Activated CD8-positive, alpha-beta memory T cell treated with anti-CD3 and anti-CD28 coated beads for 1 hour (primary cell): ENCODE measurements at places on chromosomes 5 and 9.

DNA sequence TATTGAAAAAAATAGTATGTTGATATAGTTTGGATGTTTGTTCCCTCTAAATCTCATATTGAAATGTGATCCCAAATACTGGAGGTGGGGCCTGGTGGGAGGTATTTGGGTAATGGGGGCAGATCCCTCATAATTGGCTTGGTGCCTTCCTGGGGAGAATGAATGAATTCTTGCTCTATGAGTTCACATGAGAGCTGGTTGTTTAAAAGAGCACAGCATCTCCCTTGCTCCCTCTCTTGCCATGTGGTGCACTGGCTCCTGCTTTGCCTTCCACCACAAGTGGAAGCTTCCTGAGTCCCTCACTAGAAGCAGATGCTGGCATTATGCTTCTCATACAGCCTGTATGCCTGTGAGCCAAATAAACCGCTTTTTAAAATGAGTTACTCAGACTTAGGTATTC lies 154.8 kb downstream of the ADAMTS6 start:
- DNase-seq, result no peak

- no peak for DNase-seq
Measured at GRCh38 chr5:84859056-84859455, 474.4 kb upstream of the EDIL3 start.

DNA sequence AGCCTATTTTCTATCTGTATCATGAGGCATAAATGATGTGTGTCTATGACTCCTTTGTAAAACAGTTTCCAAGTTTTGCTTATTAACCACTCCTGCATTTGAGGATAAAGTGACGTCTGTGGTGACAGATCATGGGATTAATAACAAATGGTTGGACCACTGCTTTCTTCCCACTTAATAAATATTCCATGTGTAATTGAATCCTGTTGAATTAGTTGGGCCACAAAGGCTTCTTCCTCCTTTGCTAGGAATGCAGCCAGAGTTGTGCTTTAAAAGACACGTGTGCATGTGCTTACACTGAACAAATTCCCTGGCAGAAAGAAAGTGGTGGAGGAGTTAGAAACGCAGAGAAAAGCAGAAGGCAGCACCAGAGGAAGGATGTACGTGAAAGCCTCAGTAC lies 150.2 kb downstream of the ACTBL2 start:
- no peak for DNase-seq

GRCh38 chr5:149452007-149452664 lies 73.0 kb upstream of the IL17B start:
- DNase-seq, result no peak

- DNase-seq, result no peak
Measured at GRCh38 chr5:175700991-175701390, 43.1 kb downstream of the HRH2 start.

DNA sequence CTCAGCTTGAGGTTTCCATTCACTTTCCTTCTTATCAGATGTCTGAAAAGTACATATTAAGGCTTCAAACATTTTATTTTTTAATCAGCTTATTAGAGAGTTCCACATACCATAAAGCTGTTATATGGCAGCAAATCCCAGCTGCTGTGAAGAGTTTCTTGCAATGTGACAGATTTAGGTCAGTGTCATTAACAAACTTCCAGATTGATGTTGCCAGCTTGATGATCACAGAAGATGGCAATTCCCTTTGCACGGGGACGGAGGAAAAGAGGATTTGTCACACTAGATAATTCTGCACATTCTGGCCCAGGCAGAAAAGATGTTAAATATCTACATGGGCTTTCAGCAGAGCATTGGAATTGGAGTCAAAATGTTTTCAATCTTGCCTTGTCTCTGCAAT lies 215.8 kb downstream of the BRINP1 start:
- no peak for DNase-seq

GRCh38 chr9:136353088-136353487 lies 10.5 kb downstream of the DNLZ start:
- DNase-seq, result no peak

- peak; percentile 6 for DNase-seq
Measured at GRCh38 chr9:93183663-93184431, at the start of gene WNK2. Gene WNK2 (plus strand): TSS chr9:93184139. CDS start chr9:93184930, 791 bp downstream.
